Activated CD4-positive, alpha-beta T cell treated with anti-CD3 and anti-CD28 coated beads, Interleukin-2, amount 10 ng/mL, durations not matched to agents 7 days and 5 days (primary cell): ENCODE measurements at places on chromosomes 16 and 17.

- DNase-seq = no peak
These were observed 188.0 kb upstream of the FOXF1 start for GRCh38 chr16:86322283-86322682.

GRCh38 chr16:82641336-82641984 is 14.7 kb downstream of the CDH13 start:
- peak; percentile 40 for DNase-seq

GRCh38 chr16:3730161-3731125 is 13.1 kb upstream of the TRAP1 start:
- DNase-seq = no peak

DNA sequence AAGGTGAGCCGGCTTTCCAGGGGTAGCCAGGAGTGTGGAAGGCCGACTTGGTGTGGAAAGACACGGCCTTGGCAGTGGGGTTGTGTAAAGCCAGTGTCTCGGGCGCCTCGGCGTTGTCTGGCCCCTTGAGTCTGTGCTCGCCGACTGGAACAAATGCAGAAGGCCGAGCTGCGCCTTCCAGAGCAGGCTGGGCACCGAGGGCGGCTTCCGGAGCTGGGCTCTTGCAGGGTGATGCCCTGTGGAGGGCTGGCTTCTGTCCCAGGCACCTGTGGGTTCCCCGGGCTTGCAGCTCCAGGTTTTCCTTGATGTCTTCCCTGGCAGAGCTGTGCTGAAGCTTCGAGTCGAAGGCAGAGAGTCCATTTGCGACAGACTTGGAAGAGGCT is 8.0 kb downstream of the ZNF750 start:
- no peak for DNase-seq

- no peak for DNase-seq
These were observed 12.5 kb downstream of the CCDC92B start for GRCh38 chr17:2736956-2737355.

DNA sequence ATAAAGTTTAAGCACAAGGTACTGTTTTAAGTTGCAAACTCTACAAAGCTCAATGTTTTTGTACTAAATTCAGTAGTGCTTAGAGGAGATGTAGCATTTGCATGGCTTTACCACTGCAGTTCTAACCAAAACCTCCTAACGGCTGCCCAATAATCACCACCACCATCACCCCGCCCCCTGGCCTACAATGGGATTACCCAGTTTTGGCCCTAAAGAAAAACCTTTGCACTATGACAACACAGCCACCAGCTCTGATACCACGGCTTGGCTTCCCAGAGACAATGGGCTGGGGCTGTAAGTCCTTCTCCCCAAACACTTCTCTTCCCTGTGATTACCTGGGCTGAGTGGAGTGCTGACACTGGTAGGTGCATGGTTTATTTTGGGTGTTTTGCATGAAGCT is 58.4 kb upstream of the MTMR4 start:
- no peak for DNase-seq

DNA sequence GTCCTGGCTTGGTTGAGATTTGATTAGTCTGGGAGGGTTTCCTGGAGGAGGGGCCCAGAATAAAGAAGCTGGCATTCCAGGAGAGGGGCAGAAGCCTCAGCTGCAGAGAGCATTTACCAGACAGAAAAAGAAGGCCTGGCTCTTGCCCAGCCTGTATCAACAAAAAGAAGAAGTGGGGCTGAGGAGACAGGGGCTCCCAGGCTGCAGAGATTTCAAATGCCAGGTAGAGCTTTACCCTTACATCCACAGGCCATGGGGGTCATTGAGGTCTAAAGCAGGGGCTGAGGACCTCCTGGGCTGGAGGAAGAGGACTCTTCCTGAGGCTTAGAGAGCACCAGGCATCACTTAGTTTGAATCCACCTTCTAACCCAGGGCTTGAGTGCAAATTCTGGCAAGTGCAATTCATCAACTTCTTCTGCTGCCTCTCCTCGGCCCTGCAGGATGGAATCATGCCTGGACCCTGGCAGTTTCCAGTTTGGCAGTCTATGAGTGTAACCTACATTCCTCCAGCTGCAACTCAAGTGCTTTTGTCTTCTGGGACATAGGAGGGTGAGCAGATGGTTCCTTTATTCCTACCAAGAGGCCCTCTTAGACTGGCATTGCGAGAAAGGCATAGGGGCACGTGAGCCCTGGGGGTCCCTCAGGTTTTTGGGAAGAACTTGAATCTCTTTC is 15.3 kb downstream of the CA7 start:
- DNase-seq = no peak

- peak; percentile 3 for DNase-seq
These were observed 20.2 kb upstream of the RBFOX3 start for GRCh38 chr17:79630821-79631639.

GRCh38 chr17:63693411-63694113 is 6.4 kb downstream of the LIMD2 start:
- DNase-seq = no peak

GRCh38 chr17:1999557-2000251 is 25.4 kb downstream of the RTN4RL1 start:
- no peak for DNase-seq

DNA sequence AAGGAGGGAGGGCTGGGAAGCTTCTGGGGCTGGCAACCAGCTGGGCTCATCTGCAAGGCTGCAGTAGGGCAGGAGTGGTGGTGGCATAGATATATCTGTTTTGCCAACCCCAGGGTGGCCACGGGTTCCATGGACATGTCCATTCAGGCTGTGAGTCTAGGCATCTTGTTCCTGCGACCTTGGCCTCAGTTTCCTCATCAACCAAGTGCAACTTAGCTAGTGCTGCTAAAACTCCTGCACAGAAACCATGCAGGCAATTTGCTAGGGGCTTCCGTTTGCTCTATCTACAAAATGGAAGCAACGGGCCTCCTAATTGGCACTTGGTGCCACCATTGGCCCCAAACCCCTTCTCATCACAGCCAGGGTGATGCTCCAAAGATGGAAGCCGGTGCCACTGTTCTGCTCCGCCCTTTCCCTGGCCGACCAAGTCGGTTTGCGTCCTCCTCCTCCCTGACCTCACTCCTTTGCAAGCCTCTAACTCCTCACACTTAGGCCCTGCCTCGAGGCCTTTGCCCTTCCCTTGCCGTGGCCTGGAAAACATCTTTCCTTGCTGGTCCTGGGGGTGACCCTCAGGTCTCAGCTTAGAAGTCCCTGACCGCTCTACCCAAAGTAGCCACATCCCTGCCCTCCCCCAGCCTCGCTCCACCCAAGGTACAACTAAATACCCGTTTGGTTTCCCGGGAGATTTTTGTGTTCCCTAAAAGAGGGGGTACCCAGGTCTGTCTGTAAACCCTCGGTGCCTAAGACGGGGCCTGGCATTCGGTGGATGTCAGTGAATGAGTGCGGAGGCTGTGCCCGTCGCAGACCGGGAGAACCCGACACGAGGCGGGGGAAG is 1.2 kb downstream of the SREBF1 start:
- no peak for DNase-seq

DNA sequence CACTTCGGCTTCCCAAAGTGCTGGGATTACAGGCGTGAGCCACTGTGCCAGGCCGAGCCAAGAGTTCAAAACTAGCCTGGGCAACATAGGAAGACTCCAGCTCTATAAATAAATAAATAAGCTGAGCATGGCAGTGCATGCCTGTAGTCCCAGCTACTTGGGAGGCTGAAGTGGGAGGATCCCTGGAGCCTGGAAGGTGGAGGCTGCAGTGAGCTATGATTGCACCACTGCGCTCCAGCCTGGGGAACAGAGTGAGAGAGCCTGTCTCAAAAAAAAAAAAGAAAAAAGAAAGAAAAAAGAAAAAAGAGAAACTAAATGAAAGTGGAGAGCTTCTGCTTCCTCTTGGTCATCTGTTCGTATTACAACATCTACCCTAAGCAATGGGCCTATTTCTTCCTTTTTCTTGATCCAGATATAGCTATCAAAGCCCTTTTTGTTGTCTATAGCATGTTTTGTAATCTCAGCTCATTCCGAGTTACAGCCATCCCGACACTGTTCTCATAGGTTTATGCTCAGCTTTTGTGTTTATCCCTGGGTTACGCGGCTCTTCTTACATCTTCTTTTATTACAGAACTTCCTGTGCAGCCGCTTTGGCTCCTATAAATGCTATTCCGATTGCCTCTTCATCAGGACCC is 14.1 kb upstream of the MAPK3 start:
- no peak for DNase-seq

DNA sequence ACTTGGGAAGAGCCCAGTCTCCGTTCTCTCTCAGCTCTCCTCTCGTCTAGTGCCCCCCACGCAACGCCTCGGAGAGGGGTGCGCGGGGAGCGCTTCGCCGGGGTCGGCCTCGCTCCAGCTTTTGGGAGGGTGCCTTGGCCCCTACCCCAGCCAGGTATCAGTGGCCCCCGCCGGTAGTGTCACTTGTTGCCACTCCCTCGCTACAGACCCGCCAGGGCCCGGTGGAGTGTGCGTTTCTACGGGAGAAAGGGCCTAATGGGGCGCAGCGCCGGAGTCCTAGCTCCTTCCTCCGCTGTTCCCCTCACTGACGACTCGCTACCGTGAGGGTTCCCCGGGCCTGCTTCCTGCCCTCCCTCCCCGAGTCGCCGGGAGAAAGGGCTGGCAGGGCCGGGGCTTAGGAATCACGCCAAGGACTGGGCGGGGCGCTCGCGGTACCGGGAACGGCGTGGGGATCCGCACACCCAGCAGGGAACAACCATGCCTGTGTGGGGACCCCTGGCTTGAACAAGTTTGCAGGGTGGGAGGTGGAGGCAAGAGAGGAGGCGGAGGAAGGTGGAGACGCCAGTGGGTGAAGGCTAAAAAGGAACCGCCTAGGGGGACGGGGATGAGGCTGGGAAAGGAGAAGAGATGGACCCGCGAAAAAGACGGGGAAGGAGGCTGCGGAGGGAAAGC is 997 bp upstream of the CDH11 start:
- DNase-seq = no peak

GRCh38 chr17:41660221-41660711 is 28.4 kb upstream of the EIF1 start:
- no peak for DNase-seq

DNA sequence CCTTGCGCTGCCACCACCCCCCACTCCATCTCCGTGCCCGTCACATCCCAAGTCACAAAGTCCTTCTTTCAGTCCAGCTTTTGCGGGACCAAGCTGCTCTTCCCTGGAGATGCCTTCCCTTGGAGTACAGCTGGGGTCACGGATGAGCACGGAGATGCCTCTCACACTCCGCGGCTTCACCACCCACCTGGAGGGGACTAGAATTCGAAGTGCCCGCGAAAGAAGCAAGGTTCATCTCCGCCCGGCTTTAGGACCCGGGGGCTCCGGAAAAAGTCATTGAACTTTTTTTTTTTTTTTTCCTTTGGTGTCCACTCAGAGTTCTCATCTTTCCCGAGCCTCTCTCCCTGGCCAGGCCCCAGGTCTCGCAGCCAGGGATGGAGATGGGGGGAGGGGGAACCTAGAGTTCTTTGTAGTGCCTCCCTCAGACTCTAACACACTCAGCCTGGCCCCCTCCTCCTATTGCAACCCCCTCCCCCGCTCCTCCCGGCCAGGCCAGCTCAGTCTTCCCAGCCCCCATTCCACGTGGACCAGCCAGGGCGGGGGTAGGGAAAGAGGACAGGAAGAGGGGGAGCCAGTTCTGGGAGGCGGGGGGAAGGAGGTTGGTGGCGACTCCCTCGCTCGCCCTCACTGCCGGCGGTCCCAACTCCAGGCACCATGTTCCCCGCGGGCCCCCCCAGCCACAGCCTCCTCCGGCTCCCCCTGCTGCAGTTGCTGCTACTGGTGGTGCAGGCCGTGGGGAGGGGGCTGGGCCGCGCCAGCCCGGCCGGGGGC is at the start of gene FKBP10:
FKBP10 (plus strand) TSS at position 624 of the 771 bp plus-strand sequence; CDS start at position 655, 31 bp downstream.
- DNase-seq = peak; percentile 31

DNA sequence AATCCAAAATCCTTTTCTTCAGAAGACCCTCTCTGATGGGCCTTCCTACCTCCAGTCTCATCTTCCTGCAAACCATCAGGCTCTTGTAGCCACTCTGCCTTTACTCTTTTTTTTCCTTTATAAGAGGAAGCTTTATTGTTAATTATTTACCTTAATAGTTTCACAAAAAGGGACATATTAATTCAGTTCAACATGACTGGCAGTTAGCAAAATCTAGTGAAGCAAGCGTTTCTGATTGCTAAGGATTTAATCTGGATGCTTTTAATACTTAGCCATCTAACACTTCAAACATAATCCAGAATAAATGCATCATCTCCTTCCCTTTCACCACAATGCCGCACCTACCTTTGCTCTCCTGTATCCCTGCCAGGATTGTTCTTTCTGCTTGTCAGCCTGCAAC is 62.0 kb downstream of the SPACA3 start:
- no peak for DNase-seq

DNA sequence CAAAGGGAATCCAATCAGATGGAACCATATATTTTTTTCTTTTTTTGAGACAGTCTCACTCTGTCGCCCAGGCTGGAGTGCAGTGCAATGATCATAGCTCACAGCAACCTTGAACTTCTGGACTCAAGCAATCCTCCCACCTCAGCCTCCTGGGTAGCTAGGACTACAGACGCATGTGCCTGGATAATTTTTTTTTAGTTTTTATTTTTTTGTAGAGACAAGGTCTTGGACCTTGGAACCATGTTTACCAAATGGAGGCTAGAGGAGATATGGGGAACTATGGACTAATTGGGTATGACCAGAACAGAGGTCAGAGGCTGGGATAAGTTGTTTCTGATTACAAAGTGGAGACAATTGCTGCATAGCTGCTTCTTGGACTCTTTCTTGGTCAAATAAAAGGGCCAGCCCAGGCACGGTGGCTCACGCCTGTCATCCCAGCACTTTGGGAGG is 41.2 kb upstream of the ADCY9 start:
- no peak for DNase-seq

- no peak for DNase-seq
These were observed 1.1 kb upstream of the HOXB7 start for GRCh38 chr17:48611681-48612455.

DNA sequence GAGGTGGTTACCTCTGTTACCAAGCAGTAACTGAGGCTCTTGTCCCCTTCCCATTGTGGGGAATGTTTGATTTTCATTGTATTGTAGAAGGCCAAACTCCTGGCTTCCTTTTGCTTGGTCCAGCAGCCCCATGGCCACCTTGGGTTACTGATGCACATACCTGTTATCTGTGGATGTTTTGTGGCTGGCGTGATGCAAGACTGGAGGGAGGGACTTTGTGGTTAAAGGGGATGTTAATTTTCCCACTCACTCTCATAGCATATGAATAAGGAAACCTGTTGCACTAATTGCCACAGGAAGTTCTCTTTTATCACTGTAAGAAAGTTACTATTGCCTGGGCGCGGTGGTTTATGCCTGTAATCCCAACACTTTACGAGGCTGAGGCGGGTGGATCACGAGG is 168.6 kb upstream of the HS3ST4 start:
- no peak for DNase-seq

GRCh38 chr16:19804538-19805323 is 79.9 kb downstream of the GPRC5B start:
- peak; percentile 59 for DNase-seq

- DNase-seq = no peak
These were observed 122.6 kb downstream of the USP22 start for GRCh38 chr17:20920095-20920814.
